ENCODE measurements at places on chromosomes 5 and 9.

DNA sequence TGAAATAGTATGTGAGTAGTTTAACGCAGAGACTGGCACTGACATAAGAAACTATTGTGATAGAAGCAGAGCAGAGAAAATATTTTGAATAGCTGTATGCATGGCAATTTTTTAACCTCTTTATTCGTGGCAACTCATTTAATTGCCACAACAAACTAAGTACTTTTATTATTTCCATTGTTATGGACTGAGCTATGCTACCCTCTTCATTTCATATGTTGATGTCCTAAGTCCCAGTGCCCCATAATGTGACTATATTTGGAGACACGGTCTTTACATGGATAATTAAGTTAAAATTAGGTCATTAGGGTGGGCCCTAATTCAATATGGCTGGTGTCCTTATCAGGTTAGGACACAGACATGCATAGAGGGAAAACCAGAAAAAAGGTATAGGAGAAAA, 86.1 kb upstream of the PRSS3 start:
- DNase-seq: no peak

GRCh38 chr9:26210338-26210851, 532.2 kb upstream of the TUSC1 start:
- DNase-seq: no peak

DNA sequence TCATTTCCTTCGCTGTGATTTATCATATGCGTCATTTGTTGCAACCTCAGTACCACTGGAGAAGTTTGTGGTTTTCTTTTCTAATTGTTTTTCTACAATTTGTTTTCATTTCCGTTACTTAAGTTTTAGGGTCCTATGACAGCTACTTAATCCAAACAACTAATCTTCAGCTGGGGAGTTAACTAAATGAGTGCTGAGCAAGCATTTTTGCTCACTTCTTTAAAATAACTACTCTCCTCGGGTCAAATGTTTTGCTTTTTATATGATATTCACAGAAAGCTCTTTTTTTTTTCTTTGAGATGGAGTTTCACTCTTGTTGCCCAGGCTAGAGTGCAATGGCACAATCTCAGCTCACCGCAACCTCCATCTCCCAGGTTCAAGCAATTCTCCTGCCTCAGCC, 14.6 kb upstream of the ICE1 start:
- DNase-seq: no peak

- no peak for DNase-seq
These were observed 67.4 kb downstream of the TNPO1 start for GRCh38 chr5:72883850-72884249.

DNA sequence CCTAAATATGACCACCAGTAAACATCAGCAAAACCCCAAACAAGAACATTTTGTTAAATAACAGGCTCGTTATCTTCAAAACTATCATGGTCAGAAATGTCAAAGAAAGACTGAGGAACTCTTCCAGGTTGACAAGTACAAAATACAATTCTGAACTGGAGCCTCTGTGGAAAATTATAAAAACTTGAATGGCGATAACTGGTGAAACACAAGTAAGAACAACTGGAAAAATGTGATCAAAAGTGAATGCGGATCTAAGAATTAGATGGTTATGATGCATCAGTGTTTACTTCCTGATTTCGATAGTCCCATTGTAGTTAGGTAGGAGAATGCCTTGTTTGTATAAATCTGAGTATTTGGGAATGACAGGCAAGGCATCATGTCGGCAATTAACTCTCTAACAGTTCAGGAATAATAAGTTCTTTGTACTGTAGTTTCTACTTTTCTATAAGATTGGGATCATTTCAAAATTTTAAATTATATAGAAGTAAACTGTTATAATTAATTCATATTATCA, 740.2 kb upstream of the DMAC1 start:
- no peak for DNase-seq

GRCh38 chr5:111820072-111820471, 63.1 kb upstream of the NREP start:
- no peak for DNase-seq

DNA sequence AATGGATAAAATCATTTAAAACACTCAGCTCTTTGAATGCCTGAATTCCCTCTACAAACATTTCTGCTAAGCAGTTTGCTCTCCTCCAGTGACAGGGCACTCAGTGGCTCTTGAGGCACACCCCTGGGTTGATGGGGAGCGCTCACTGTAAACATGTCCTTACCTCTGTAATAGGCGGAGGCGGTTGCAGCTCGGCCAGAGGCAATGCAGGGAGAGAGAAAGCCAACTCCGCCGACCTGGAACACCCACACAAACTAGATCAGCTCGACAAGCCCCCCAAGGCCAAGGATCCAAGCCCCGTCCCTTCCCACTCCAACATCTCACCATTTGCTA, 329 bp downstream of the CDC23 start:
- DNase-seq: peak; percentile 9

GRCh38 chr9:122004589-122004988, 88.5 kb downstream of the TTLL11 start:
- no peak for DNase-seq

DNA sequence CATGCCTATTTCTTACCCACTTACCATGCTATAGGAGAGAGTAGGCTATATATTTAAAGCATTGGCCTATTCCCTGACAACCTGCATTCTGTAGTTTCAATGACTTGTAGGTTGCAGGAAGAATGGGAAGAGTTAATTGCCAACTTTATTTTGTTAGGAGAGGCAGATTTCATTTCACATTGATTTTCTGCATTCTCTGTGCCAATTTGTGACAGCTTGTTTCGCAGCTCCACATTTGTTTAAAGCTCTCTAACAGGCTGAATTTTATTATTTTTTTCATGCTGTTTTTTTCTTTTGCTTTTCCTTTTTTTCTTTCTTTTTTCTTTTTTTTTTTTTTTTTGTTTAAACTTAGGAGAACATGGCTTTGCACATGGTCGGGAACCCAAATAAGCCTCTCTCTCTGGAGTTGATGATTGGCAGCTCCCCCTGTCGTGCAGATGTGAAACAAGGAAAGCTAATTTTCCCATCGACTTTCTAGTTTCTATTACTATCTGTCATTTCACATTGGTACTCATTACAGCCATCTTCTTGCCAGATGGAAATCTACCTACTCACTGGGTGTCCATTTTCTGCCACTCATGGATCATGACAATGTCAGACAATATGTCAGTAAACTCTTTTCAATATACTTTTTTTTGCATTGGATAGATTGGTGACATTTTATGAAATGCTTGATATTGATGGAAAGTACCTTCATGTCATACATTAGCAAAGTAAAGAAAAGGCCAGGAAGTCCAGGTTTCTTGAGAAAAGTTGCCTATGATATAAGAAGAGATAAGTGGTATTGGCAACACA, 223.2 kb downstream of the KCTD16 start:
- no peak for DNase-seq

- DNase-seq: no peak
These were observed 111.2 kb upstream of the IER5L start for GRCh38 chr9:129289131-129289731.

GRCh38 chr5:36640949-36641348, 34.5 kb downstream of the SLC1A3 start:
- no peak for DNase-seq

- no peak for DNase-seq
These were observed 1.8 kb upstream of the RHOBTB3 start for GRCh38 chr5:95729115-95730010.

DNA sequence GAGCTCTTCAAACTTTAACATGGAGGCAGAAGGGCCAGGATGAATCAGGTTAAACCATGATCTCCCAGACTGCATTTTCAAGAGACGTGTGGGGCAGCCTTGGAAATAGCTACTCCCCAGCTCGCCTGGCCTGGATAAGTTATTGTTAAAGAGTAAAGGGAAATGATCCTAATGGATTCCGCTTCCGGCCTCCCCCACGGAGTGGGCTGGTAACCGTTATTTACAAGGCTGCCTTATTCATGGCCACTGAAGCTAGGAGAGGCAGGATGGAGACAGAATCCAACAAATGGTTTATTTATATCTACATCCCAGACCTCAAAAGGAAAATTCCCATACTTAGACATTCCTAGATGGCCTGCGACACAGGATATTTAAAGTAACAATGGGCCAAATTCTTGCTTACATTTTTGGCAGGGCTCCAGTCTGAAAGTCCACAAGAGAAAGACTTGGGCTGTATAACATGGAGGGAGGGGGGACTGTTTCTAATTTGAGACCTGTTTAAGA, 27.9 kb downstream of the SPRY4 start:
- no peak for DNase-seq
